ENCODE measurements at places on chromosomes 6 and 20. TPM values are rescaled to one million over a fixed set of nuclear protein-coding genes. Genes with fewer than 3 reads are reported as not detected.

Gene GRIK2
- 78.2 TPM for total RNA-seq

Gene SLC17A9
- under 0.01 TPM for total RNA-seq

Gene PRR18
- 0.25 TPM for total RNA-seq

Gene PNPLA1
- total RNA-seq = 0.25 TPM

Gene IRF4
- total RNA-seq = under 0.01 TPM

Gene BNIP5
- total RNA-seq = 0.25 TPM

Gene OLIG3
- total RNA-seq = not detected

Gene COL11A2
- 1.2 TPM for total RNA-seq

Gene NHSL1
- 42.8 TPM for total RNA-seq

Gene L3MBTL1
- total RNA-seq = 14.8 TPM

Gene C20orf141
- total RNA-seq = not detected

Gene PTK7
- total RNA-seq = 17.9 TPM

Gene PCSK2
- total RNA-seq = 11.6 TPM

Gene HSD17B8
- total RNA-seq = 1.5 TPM

Gene NFATC2
- 0.49 TPM for total RNA-seq

Gene CAP2
- 32.0 TPM for total RNA-seq

Gene FYN
- 225 TPM for total RNA-seq

Gene AHCY
- total RNA-seq = 31.0 TPM

Gene MTG2
- 16.2 TPM for total RNA-seq

Gene DCDC2
- 1.7 TPM for total RNA-seq

Gene OPN5
- total RNA-seq = not detected

Gene SIGLEC1
- total RNA-seq = 0.25 TPM

Gene CCN6
- not detected for total RNA-seq

Gene FAM209A
- total RNA-seq = not detected

Gene SLC44A4
- not detected for total RNA-seq

Gene CST5
- not detected for total RNA-seq

Gene CFB
- total RNA-seq = 0.49 TPM

Gene HNF4A
- total RNA-seq = not detected

Gene TFAP2C
- total RNA-seq = 3.9 TPM

Gene GPX5
- total RNA-seq = not detected

Gene NMBR
- total RNA-seq = 4.7 TPM

Gene LAMP5
- 5.2 TPM for total RNA-seq

Gene C6orf141
- 0.74 TPM for total RNA-seq

Gene ZNFX1
- 12.5 TPM for total RNA-seq

Gene SCP2D1
- not detected for total RNA-seq

Gene CAGE1
- total RNA-seq = not detected

Gene OR2H2
- not detected for total RNA-seq

Gene AIF1
- total RNA-seq = 5.7 TPM

Gene F13A1
- total RNA-seq = 3.2 TPM

Gene ENPP3
- total RNA-seq = 0.25 TPM
